ENCODE measurements at places on chromosomes 2 and 18.

- DNase-seq = no peak
These were observed 101.6 kb upstream of the FAM136A start for GRCh38 chr2:70403267-70404053.

- no peak for DNase-seq
These were observed 340.6 kb downstream of the PAX3 start for GRCh38 chr2:221958224-221958623.

DNA sequence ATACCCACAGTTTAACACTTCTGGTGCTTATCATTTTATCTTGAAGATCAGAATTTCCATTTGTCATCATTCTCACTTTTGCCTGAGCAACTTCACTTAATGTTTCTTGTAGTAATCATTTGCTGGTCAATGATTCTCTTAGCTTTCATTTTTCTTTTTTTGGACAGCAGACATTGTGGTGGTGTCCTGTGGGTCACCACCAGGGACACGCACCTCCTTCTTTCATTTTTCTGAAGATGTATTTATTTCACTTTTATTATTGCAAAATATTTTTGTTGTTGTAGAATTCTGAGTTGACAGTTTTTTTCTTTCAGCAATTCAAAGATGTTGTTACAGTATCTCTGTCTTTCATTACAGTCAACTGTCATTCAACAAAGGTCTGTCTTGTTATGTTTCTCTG lies 84.3 kb downstream of the FAM168B start:
- no peak for DNase-seq

- DNase-seq = no peak
These were observed 39.4 kb downstream of the SLC14A2 start for GRCh38 chr18:45654677-45655076.

GRCh38 chr2:9897331-9897737 lies 54.1 kb downstream of the TAF1B start:
- no peak for DNase-seq

DNA sequence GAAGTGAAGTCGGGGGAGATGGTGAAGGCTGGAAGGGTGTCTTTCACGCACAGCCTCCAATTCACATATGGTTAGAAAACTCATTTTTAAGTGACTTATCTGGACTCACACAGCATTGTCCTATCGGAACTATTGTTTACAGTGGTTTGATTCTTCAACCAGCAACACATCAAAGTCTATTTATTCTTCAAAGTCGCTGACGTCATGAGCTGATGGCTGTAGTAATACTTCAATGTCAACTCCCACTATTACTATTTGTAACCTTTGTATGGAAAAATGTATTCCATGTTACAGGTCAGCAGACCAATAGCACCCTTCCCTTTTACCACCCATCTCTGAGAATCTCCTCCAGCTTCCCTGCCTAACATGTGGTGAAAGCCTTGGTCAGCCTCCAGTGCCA lies 47.8 kb upstream of the TMEM163 start:
- DNase-seq = no peak

DNA sequence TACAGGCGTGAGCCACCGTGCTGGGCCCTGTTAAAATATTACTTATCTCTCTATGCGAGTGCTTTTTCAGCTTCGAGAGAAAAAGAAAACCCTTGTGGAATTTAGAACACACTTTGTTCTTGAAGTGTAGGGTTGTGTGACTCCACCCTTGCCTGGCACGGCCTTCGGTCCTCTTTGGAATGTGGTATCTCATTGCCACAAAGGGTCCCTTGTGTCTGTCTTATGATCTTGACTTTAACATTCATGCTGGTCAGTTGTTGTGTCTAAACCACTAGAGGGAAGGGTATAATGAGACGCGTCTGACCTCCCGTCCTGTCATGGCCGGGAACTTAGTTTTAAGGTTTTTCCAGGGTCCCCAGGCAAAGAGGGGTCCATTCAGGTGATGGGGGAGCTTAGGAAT lies 246.4 kb downstream of the VAPA start:
- no peak for DNase-seq

GRCh38 chr18:69217196-69218000 lies 183.3 kb upstream of the DOK6 start:
- no peak for DNase-seq

- peak; percentile 59 for DNase-seq
These were observed 81.4 kb upstream of the PKDCC start for GRCh38 chr2:41966431-41966893.

DNA sequence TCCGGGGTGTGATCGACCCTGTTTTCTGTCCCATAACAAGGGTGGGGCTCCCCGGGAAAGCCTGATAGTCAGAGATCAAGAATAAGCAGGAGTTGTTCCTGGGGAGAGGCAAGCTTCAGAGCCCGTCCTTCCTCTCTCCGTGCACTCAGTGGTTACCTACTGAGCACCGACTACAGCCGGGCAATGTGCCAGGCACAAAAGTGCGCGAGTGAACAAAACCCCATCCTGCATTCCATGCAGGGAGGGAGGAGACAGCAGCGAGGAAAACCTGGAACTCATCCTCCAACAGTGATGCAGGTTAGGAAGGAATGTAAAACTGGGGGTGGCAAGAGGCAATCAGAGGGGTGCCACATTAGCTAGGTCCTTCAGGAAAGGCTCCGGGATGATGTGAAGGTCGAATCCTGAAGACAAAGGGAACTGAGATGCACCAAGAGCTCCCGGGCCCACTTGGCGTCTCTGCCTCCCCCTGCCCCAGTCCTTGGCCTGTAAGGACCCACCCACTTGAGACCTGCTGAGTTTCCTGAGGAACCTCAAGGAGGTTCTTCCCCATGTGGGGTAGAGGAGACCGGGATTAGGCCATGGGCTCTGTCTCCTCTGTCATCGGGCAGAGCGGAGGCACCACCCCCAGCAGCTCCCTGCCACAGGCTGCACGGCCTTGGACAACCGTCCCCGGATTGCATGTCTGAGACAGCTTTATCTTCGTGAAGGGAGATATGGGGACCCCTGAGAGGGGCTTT lies 198.2 kb downstream of the NDUFA10 start:
- no peak for DNase-seq

- no peak for DNase-seq
These were observed 287.3 kb upstream of the NCKAP5 start for GRCh38 chr2:133855526-133855925.

- peak; percentile 61 for DNase-seq
These were observed 18.8 kb upstream of the HAAO start for GRCh38 chr2:42810971-42811811.

DNA sequence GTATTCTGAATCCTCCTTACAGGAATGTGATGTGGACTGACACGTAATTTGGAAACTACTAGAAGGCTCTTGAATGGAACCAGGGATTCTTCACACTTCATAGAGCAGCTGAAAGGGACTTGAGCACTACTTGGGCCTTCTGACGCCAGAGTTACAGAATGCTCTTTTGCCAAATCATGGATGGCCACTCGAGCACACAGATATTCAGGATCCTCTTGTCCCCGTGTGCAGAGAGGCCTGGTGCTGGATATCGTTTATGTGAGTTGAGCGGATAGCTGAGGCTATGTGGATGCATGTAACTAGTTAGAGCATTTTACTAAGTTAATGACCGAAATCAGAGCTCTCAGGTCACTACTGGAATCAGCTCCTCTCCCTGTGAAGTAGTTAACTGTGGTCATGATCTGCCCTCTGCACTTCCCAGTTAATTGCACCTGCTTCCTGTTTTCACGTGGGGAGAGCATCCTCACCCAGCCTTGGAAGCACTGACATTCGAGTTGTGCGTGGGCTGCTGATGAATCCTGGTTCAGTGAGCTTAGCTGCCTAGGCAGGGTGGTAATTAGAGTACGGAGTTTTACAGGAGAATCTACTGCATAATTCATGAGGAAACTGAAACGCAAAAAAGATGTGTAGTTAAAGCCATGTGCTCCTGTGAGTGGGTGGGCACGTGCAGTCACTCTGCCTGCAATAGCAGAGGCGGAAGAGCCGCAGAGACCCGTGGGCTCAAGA lies 5.2 kb upstream of the TPO start:
- no peak for DNase-seq

DNA sequence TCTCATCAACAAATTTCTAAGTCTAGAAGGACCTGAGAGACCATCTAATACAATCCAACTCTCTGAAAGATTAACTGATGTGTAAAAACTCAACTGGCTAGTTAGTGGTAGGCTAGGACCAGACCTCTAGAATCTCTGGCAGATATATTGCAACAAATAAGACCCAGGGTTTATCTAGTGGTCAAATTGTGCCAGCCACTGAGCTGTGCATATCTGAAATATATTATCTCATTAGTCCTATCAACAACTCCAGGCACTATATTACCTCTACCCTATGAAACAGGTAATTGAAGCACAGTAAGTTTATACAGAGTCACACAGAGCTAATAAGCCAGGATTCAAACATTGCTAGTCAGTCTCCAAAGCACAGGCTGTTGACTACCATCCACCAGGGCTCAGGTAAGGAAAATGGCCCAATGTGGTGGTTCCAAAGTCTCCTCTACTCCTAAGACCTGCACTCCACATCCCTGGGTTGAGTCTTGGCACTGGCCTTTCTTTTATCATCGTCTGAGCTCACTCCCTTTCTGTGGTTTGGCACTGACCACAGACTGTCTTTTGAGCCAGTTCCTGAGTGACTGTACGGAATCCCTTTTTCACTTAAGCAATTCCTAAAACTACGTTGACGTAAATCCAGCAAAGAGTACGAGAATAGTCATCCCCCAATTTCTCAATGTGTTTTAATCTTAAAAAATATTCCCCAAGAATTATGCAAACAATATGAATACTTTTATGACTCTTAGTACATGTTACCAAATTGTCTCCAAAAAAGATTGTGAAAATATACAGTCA lies 11.9 kb upstream of the PID1 start:
- DNase-seq = no peak

DNA sequence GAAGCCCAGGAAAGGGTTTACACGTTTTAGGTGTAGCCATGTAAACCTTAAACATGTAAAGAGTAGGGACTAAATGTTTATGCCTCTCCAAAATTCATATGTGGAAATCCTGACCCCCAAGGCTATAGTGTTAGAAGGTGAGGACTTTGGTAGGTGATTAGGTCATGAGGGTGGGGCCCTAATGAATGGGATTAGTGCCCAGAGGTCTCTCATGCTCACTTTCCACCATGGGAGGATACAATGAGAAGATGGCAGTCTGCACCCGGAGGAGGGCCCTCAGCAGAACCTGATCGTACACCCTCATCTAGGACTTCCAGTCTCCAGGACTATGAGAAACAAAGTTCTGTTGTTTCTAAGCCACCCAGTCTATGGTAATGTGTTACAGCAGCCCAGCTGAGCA lies 119.6 kb downstream of the TMEM163 start:
- no peak for DNase-seq

DNA sequence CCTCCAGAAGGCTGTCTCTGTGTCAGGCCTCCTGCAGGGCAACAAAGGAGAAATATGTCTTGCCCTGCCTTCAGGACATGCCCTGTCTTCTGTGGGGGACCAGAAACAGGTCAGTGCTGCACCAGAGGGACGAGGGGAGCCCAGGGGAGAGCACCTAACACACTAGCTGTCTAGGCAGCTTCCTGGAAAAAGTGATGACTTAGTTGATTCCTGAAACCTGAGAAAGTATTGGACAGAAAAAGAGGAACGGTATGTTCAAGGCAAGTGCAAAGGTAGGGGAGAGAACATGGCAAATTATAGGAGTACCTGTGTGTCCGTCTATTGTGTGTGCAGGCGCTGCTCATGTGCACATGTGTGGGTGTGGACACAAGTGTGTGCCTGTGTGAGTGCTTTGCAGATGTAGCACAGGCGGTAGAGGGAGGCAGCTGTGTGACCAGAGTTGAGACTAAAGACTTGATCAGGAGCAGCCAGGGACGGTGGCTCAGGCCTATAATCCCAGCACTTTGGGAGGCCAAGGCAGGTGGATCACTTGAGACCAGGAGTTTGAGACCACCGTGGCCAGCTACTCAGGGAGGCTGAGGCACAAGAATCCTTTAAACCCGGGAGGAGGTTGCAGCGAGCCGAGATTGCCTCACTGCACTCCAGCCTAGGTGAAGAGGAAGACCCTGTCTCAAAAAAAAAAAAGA lies 119.5 kb downstream of the GYPC start:
- DNase-seq = no peak

- DNase-seq = no peak
These were observed 971.9 kb downstream of the DCDC2C start for GRCh38 chr2:4675295-4675694.

DNA sequence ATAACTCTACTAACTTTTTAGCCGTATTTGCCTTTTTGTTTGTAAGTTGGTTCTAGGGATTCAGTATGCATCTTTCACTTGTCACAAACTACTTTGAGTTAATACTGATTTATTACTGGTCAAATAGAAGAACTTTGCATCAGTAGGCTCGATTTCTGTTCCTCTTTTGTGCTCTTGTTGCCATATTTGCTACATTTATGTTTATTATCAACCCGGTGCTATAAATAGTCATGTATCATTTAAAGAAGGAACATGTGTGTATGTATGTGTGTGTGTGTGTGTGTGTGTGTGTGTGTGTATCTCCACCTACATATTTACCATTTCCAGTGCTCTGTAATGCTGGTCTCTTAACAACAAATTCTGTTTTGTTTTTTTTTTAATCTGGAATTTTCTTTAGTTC lies 79.6 kb upstream of the B3GNT7 start:
- no peak for DNase-seq

DNA sequence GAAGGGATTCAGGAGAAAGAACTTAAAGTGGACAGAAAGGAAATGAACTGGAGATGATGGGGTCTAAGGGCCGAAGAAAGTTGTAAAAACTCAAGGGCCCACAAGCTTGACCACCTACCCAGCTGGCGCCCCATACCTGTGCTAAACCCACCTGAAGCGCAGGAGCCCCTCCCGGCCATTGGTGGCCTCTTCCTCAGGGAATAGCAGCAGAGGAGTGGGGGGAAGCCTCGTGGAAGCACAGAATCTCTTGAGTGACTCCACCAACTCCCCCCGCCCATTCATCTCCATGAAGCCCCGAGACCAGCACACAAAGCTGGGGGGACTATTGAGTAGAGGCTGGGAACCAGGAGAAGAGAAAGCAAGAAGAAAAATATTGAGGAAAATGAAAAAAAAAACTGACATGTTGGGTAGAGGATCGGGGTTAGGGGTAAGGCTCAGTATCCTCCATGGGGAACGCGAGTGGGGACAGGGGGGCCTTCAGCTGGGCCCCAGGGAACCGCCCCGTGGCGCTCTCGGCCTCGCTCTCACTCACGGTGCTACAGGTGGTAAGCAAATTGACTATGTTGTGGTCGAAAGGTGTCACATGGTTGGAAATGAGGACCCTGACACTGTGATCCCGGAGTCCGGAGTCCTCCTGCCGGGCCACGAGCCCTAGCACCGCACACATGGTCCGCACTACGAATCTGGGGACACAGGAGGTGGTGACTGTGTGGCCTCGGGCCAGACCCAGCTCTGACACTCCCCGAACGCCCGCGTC lies 728 bp downstream of the AUP1 start:
- no peak for DNase-seq

DNA sequence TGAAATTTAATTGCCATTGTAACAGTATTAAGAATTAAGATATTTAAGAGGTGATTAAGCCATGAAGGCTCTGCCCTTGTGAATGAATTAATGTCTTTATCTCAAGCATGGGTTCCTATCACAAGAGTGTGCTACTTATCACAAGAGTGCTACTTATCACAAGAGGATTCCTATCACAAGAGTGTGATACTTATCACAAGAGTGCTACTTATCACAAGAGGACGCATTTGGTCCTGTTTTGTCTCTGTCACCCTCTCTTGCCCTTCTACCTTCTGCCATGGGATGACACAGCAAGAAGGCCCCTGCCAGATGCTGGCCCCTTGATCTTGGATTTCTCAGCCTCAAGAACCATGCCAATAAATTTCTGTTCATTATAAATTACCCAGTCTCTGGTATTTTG lies 13.2 kb upstream of the COL5A2 start:
- DNase-seq = no peak

GRCh38 chr18:73976433-73976832 lies 171.2 kb downstream of the FBXO15 start:
- DNase-seq = no peak

GRCh38 chr2:43152741-43153647 lies 73.4 kb downstream of the ZFP36L2 start:
- no peak for DNase-seq

GRCh38 chr18:28045176-28045810 lies 131.6 kb downstream of the CDH2 start:
- no peak for DNase-seq

All from hypothalamus (tissue), 51 donors.